Right renal pelvis (tissue), 4 donors: ENCODE measurements at places on chromosomes 3 and 15. TPM values are rescaled to one million over a fixed set of nuclear protein-coding genes. Genes with fewer than 3 reads are reported as not detected.

FMN1 gene
- polyA plus RNA-seq: 16.4 TPM

GRCh38 chr3:143998266-143998665 lies 26.6 kb downstream of the DIPK2A start:
- DNase-seq: no peak

GRCh38 chr3:167453815-167454214 lies 20.0 kb downstream of the SERPINI2 start:
- DNase-seq: no peak

- DNase-seq: no peak
Measured at GRCh38 chr3:141055536-141056445, 4.6 kb downstream of the SPSB4 start.

- DNase-seq: no peak
Measured at GRCh38 chr15:70507772-70508371, 255.5 kb downstream of the UACA start.

- DNase-seq: no peak
Measured at GRCh38 chr15:94277485-94277884, 46.1 kb downstream of the MCTP2 start.

DNA sequence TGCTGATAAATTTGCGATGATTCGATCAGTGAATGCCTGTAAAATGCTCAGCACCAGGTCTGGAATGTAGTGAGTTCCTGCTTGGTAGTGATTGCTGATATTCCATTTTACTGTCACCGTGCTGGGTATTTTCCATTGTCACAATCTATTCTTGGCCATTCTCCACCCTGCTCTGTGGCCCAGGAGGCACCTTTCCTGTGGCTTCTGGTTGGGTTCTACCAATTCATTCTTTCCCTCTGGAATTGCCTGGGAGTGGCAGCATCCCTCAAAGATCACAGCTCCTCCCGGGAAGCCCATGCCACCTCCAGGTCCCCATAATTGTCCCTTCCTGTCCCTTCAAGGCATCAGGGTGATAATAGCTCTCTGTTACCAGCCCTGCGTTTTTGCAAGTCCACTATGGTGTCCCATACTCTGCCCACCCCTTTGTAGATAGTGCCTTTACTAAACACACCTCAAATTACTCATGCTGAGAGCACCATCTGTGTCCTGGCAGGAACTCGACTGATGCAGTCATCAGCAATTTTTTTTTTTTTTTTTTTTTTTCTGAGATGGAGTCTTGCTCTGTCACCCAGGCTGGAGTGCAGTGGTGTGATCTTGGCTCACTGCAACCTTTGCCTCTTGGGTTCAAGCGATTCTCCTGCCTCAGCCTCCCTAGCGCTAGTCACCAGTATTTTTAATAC lies 177.8 kb upstream of the PROK2 start:
- no peak for DNase-seq

DNA sequence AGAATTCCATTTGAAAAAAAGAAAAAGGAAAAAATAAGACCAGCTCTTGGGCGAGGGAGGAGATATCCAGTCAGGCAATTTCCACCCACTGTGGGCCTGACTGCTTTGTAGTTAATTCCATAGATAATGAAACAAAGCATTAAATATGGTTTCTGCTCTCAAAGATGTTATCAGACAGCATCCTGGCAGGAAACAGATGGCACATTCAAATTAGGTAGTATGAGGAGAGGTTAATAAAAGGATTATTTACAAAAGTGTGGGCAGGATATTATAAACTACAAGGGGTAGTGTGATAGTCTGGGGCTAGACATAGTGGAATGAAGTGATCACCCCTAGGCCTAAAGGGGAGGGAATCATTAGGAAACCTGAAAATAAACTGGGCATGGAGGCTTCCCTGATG lies 193.2 kb downstream of the CLSTN2 start:
- DNase-seq: no peak

DNA sequence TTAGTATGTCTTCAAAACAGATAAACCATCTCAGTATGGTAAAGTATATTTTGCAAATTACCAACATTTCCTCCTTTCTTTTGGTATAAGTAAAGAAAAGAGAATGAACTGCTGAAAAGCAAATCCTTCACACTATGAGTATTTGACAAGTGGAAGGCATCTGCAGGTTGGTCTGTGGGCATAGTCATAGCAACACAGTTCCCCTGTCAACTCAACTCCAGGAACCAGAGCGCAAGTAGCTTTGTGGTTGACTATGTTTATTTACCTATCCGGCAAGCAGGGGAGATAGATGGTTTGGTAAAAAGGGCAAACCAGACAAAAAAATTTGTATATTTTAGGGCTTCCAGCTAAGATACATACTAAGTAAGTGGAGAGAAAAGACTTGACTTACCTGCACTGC lies 88.3 kb upstream of the PPIB start:
- no peak for DNase-seq
